ENCODE measurements at places on chromosomes 11 and 22.

GRCh38 chr11:60951904-60952741 lies at the start of gene SLC15A3:
Gene SLC15A3 (minus strand): TSS chr11:60952176. CDS start chr11:60951551, 625 bp downstream.
- DNase-seq = no peak

GRCh38 chr11:47241841-47242301 lies 6.7 kb downstream of the ACP2 start:
- no peak for DNase-seq

GRCh38 chr11:11579012-11579988 lies 42.5 kb downstream of the GALNT18 start:
- no peak for DNase-seq

- DNase-seq = no peak
Measured at GRCh38 chr22:43561415-43562178, 149.8 kb downstream of the MPPED1 start.

GRCh38 chr11:125873881-125874555 lies 13.4 kb upstream of the HYLS1 start:
- no peak for DNase-seq

DNA sequence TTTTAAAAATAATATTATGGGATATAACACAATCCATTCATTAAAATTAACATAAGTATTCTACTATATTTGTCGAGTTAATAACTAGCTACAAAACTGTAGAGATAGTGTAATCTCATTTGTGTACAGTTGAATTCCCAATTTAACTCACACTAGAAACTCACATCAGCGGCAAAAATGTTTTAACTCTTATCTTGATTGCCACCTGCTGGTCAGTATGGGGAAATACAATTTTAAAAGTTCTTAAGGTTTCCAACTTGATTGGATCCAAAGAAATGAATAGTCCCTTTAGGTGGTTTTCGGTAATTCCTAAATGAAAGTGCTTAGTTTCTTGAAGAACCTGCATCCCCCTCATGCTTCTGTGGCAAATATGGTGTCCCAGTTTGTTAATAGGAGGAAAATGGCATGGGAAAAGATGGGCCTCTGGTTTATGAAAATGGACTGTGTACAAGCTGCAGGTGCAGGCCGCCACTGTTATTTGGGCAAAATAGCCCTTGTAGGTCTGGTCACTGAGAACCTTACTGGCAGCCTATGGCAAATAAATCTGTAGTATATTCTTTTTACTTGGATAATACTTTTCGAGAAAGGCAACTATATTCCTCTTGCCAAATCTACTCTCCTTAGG lies 33.7 kb upstream of the SLC17A6 start:
- DNase-seq = no peak

DNA sequence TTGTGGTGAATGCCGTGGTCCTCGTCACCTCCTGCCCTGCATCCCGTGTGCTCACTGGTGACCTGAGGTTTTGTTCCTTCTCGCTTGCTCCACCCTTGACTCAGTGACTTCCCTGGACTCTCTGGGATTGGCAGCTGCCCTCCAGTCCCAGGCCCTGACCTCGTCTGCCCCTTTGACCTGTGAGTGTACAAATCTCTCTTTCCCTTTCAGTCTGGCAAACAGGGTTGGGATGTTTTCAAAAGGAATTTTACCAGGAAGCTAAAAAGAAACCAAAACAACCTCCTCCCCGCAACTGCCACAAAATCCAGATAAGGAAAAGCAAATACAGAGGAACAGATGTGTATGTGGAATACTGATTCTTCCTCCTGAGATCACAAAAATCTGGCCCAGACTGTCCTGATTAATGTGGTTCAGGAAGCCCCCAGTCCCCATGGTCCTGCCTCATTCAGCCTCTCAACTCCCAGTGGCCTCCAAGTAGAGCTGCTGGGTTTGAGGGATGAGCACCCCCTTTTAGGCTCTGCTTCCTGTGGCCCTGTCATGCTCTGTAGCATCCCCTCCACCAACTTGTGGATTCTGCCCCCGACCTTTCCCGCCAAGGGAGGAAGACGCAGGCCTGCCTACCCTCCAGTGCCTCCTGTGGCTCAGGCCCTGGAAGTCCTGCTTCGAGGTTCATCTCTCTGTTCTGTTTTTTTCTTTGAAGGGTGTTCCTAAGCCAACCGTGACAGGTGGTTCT lies 15.2 kb downstream of the ROBO4 start:
- no peak for DNase-seq

DNA sequence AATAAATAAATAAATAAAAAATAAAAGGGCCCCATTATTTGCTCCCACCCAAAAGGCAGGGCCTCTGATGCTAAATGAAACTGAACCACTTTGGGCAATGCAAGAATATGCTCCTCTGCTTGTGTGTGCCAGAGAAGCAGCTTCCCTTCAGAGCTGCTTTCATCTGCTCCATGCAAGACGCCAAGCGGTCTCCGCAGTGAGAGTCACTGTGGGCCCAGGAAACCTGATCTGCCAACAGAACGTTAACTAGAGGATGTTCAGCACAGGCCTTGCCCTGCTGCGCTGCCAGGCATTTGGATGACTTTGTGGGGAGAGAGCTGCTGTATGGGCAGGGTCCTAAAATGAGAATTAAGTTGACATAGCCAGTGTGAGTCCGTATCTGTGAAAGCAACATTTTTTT lies 43.7 kb upstream of the APOA1 start:
- no peak for DNase-seq

DNA sequence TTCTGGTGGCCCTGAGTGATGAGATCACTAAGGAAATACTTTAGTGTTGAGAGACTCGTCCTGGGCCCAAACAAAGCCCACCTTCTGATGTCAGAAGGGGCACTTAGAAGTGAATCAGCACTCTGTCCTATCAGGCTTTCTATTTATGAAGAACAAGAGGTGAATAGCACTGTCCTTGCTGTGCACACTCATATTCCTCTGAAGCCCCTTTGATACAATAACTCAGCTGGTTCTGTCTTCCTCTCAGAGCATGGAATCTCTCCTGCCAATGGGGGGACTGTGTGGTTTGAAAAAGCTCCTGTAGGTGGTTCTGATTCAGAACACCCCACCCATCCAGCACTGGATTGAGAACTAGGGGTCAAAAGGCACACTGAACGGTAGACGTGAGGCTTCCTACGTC lies 348.1 kb downstream of the ETS1 start:
- DNase-seq = no peak

GRCh38 chr11:12535321-12535720 lies 138.9 kb upstream of the TEAD1 start:
- no peak for DNase-seq

- no peak for DNase-seq
Measured at GRCh38 chr22:24133187-24133965, 47.9 kb upstream of the SUSD2 start.

GRCh38 chr11:13051257-13051656 lies 42.1 kb downstream of the RASSF10 start:
- no peak for DNase-seq

- no peak for DNase-seq
Measured at GRCh38 chr11:70483077-70483861, 84.9 kb downstream of the CTTN start.

GRCh38 chr11:30814737-30815136 lies 228.6 kb upstream of the MPPED2 start:
- no peak for DNase-seq

GRCh38 chr11:115282923-115283322 lies 221.3 kb downstream of the CADM1 start:
- no peak for DNase-seq

DNA sequence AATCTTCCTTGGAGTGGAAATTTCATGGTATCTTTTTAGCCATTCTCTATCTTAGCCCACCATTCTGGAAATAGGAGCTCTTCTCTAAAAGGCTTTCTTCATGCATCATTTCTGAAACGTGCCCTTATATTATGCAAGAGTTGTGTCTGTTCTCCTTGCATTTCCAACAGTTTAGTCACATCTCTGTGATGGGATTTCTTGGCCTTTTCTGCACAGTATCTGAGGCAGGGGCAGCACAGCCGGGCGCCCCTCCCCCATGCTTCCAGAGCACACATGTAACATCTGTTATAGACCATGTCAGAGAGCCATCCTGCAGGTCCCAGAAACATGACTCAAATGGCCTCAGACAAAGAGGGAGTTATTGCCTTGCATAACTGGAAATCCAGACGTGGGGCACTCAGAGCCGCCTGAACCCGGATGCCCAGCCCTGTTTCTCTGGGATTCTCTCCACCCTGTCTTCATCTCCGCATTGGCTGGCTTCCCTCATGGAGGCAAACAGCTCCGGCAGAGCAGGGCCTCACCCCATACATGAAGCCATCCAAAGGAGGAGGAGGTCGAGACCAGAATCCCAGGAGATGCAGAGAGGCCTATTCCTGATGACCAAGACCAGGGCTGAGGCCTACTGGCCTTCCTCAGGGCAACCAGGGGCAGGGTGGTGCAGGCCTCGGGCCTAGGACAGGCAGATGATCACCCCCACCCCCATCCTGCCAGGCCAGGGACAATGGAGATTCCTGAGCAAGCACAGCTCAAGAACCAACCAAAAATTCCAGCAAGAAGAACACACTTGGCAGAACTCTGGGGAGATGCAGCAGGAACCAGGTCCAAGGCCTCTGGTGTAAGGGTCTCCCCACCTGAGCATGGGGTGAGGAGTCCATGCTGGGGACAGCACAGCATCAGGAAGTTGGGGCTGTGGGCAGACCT lies 61.3 kb downstream of the IGLL5 start:
- DNase-seq = no peak

DNA sequence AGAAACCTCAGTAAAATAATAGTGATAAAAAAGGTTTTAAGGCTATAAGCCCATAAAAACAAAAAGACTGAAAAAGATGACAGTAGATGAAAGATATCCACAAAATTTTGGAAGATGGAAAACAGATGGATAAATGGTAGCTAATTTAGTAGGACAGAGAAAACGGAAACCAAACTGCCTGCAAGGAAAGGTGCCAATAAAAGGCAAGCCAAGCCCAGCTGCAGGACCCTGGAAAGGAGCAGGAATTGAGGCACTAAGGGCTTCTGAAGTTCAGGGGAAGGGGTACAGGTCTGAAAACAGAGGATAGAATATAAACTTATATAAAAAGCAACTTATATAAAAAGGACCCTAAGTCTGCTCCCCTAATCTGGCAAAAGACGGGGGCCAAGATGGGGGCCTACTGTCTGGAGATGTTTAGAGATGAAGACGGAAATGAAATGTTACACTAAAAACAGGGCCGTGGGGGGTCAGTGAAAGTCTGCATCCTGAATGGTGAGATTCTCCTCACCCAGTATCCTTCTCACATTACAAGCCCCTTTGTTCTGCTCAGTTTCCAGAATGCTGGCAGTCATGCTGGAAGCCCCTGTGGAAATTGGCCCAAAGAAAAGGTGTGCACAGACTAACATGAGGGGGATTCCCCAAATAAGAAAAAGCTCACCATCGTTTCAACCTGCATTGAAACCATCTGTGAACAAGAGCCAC lies 269.3 kb upstream of the PITPNB start:
- no peak for DNase-seq

GRCh38 chr22:44799077-44799945 lies 46.9 kb downstream of the ARHGAP8 start:
- DNase-seq = no peak

DNA sequence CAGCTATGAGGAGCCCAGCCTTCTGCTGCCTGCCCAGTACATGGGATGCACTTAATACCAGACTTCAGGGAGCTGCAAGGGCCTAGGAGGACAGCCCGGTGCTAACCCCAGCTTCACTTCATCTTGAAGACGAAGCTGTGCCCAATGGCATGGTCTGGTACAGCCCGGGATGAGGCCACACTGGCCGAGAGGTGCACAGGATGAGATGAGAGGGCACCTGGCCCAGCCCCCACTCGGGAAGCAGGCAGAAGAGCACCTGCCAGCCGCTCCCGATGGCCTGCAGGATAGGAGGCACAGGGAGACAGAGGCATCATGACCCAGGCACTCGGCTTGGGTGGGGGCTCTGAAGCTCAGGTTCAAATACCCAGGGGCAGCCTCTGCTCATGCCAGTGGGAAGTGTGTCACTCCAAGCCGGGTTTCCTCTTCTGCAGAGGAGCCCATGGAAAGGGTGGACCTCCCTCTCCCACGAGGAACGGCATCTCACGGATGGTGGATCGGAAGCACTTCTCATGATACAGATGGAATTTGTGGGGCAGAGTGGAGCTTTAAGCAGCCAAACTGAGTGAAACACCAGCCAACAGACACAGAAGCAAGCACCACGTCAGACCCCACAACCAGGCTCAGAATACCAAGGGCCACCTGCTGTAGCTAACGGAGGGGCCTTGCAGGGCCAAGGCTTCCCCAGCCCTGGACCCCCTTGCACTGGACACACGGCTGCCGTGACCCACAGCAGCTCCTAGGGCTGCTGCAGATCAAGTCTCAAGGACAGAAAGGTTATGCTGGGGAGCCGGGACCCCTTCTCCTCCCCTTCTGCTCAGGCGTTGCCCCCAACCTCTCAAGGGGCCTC lies 875.2 kb downstream of the BRD1 start:
- no peak for DNase-seq

- no peak for DNase-seq
Measured at GRCh38 chr11:86918973-86919372, 36.2 kb downstream of the FZD4 start.

- DNase-seq = no peak
Measured at GRCh38 chr22:37521236-37521739, 2.1 kb upstream of the CARD10 start.

DNA sequence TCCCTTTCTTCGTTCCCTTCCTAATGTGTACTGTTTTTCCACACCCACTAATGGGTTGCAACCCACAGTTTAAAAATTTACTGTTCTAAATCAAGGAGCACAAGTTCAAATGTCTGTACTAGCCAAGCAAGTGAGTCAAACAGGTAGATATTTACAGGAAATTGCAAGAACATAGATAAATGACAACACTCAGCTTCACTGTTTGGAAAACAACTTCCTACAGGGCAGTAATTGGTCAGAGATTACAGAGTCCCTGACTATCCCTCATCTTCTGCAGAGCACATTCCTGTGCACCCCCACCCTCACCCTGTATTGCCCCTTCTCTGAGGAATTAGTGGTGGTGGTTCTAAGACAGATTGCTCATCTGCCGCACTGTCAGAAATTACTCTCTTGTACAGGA lies 1.9 kb downstream of the SERPING1 start:
- DNase-seq = no peak

GRCh38 chr22:42236848-42237247 lies 33.6 kb downstream of the TCF20 start:
- DNase-seq = no peak

DNA sequence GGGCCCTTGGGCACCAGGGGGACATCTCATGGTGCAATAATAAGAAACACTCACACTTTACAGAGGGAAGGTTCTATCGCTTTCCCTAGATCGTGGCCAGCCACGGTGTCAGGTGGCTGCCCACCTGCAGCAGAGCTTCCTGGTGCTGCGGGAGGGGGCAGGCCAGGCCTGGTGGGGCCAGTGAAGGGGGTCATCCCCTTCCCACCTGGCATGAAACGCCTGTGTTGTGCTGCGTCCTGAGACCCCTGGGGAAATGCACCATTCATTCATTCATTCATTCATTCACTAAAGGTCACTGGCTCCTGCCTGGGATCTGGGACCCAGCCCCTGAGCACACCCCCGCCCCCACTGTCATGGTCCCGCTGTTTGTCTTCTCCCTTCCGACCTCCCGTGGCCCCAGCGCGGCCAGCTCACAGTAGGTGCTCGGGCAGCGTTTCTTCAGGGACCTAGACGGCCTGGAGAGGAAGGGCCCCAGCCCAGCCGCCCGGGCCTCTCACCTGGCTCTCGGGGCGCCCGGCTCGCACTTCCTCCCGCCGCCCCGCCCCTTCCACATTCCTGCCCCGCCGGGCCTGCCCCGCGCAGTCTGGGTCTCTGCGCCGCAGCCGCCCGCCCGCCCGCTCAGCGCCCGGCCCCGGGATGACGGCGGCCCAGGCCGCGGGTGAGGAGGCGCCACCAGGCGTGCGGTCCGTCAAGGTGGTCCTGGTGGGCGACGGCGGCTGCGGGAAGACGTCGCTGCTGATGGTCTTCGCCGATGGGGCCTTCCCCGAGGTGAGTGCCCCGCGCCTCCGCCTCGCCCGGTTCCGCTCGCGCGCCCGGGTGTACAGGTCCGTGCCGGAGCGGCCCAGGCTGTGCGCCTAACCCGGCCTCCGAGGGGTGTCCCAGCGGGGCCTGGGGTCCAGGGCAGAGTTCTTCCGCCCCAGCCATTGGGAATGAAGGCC lies at the start of gene RHOD:
TSS of gene RHOD (plus strand) at position 581 of the 938 bp plus-strand sequence. CDS start at position 637, 56 bp downstream.
- DNase-seq = no peak

Measured in stimulated activated CD4-positive, alpha-beta T cell treated with anti-CD3 and anti-CD28 coated beads, Interleukin-2, amount 100 ng/mL, for 4 hours (primary cell).